ENCODE measurements at places on chromosomes 7 and 10.
A peak's percentile ranks its signal among the peaks of the same experiment; 100 is the strongest.

- DNase-seq: no peak
These were observed 672.5 kb upstream of the ANKRD30A start for GRCh38 chr10:36452851-36453250.

GRCh38 chr7:76513817-76514799 lies 3.8 kb downstream of the UPK3B start:
- DNase-seq: no peak

DNA sequence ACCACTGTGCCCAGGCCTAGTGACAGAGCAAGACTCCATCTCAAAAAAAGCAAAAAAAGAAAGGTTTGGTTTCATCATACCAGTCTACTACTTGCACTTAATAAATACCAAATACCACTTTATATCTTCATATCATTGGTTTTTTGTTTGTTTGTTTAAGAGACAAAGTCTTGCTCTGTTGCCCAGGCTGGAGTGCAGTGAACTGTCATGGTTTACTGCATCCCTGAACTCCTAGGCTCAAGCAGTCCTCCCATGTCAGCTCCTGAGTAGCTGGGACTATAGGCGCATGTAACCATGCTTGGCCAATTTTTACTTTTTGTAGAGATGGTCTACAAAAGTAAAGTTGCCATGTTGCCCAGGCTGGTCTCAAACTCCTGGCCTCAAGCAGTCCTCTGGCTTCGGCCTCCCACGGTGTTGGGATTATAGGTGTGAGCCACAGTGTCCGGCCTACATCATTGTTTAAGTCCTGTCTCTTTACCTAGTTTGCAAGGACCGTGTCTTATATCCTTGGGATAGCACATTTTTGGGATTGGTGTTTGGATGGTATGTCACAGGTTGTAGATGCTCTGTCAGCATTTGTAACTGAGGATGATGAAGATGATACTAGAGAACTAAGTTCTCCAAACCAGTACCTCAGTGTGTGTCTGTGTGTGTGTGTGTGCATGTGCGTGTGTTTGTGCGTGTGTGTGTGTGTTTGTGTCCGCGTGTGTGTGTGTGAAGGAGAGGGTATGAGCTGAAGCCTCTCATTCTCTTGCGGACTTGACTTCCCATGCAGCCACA lies 9.3 kb downstream of the LMTK2 start:
- DNase-seq: no peak

DNA sequence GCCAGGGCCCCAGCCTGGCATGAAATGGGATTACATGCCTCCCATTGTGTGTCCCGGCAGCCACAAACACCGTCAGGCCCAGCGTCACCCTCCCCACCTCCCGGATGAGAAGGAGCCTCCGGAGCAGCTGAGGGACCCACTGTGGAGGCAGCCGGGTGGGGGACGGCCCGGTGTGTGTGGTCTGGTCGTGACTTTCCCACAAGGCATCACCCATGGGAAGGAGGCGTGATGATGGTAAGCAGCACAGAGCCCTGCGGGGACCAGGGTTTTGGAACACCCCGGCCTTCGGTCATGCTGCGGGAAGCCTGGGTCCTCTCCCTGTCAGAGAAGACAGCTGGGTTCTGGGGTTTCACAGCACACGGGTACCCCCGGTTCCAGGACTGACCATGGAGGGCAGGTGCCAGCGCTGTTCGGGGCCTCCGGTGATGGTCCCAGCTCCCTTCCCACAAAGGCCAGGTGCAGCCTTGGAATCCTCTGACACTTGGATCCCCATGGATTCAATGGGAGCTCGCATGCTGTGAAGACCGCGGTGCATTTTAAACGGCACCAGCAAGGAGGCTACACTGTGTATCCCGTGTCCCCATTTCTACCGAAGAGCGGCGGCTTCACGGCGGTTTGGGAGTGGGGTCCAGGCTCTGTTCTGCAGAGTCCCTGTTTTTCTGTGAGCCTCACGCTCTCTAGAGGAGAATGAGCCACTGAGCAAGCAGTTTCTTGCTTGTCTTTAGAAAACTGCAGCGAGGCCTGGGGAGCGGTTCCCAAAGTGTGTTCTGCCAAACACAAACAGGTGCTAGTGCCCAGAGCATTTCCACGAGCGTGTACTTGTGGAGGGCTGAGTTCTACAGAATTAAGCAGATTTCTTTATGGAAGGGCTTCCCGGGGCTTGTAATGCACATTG lies 336.0 kb downstream of the ADARB2 start:
- DNase-seq: no peak

GRCh38 chr10:120205368-120206018 lies 251.5 kb upstream of the PLPP4 start:
- DNase-seq: no peak

DNA sequence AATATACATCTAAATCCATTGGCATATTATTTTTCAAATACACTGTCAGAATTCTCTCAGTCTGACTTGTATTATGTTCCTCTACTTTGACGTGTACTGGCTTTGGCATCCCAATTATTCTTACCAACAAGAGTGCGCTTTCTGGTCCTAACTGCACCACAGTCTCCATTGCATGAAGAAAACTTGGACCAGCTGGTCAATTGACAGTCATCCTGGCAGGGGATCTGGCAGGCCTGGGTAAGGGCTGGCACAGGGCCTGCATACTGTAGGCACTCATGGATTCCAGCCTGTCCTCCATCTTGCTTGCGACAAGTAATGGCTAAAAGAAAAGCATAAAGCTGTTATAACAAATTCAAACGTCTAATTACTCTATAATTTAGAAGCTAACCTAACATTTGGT lies 384.9 kb downstream of the THSD7A start:
- no peak for DNase-seq

GRCh38 chr10:95536017-95536416 lies 25.2 kb downstream of the SORBS1 start:
- DNase-seq: no peak

- no peak for DNase-seq
These were observed 78.7 kb downstream of the ATXN7L1 start for GRCh38 chr7:105797652-105798051.

GRCh38 chr7:111089822-111090426 lies 1.0 kb upstream of the LRRN3 start:
- DNase-seq: no peak

DNA sequence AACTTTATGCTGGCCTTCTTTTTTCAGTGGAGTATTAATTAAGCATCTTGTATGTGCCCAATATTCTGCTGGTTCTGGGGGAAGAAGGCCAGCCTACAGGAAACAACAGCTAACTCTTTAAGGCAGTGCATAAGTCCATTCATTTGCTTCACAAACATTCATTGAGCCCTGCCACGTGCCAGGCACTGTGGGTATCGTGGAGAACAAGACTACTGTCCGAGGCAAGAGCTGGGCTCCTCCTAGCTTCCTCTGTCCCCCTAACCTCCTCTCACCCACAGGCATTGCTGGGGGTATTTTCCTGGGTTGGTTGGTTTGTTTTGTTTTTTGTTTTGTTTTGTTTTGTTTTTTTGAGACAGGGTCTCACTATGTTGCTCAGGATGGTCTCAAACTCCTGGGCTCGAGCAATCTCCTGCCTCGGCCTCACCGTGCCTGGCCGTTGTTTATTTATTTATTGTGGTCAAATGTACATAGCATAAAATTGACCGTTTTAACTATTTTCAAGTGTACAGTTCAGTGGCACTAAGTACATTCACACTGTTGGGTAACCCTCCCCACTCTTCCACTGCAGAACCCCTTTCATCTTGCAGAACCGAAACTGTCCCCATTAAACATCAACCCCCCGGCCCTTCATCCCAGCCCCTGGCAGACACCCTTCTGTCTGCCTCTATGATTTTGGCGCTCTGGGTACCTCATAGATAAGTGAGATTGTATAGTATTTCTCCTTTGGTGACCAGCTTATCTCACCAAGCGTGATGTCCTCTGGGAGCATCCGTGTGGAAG lies 32.6 kb downstream of the CHST3 start:
- DNase-seq: peak; percentile 36

GRCh38 chr10:48794074-48794473 lies 109.4 kb downstream of the WDFY4 start:
- DNase-seq: no peak

- no peak for DNase-seq
These were observed 2.6 kb upstream of the SEC31B start for GRCh38 chr10:100522107-100522801.
